Endodermal cell (in vitro differentiated cells): ENCODE measurements at places on chromosomes 6 and 20. TPM values are rescaled to one million over a fixed set of nuclear protein-coding genes. Genes with fewer than 3 reads are reported as not detected.

Gene NKX2-4
- not detected in 2 replicates for total RNA-seq

Gene FGD2
- not detected in 2 replicates for total RNA-seq

Gene ZNF292
- total RNA-seq, result 50.2 to 78.1 TPM (median 66.7 TPM) in 3 replicates

Gene KCNQ5
- total RNA-seq, result 2.4 and 2.6 TPM in 2 replicates

GRCh38 chr6:143561105-143561704 is 49.7 kb upstream of the FUCA2 start:
- no peak for DNase-seq

DNA sequence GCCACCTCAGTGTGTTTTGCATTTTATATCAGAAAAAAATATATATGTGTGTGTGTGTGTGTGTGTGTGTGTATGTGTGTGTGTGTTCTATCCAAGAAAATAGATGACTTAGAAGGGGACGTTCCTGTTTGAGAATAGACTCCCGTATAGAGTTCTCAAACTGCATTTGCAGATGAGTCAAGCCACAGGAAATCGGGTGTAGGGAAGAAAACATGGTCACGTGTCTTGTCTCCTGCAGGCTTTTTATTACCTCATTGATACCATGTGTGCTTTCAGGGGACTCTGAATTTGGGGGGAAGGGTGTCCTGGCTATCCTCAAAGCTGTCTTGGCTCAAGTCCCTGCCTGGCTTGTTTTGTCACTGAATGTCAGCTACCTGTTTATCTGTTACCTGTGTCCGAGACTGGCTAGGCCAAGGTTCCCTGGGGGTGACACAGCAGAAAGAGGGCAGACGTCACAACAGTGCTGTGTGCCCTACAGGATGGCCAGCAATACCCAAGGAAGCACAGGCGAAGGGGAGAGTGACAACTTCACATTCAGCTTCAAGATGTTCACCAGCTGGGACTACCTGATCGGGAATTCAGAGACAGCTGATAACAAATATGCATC is 55.7 kb upstream of the NOP56 start:
- DNase-seq, result peak; percentile 52
